ENCODE measurements at places on chromosomes 12 and 14. TPM values are rescaled to one million over a fixed set of nuclear protein-coding genes. Genes with fewer than 3 reads are reported as not detected.

BHLHE41 gene
- total RNA-seq = 0.20 TPM

PHETA1 gene
- total RNA-seq = 6.4 TPM

CDCA3 gene
- total RNA-seq = 1.3 TPM

MAP1LC3B2 gene
- 1.7 TPM for total RNA-seq

CHGA gene
- not detected for total RNA-seq

SLC16A7 gene
- 52.8 TPM for total RNA-seq

CHFR gene
- 67.6 TPM for total RNA-seq

DNA sequence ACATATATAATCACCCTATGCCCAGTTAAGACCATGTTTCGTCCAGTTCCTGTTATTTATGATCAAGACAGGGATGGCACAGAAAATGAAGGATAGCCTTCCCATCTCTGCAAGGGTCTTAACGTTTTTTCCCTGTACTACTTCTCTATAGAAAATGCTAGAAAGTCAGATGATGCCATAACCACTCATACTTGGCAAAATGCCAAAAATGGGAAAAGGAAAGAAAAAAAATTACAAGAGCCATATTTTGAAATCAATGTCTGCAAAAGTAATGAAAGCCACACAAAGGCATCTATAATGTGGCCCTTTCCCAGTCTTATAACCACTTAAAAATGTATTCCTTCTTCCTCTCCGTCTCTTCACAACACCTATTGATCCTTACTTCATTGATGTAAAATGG, 1.8 kb upstream of the MYL6B start:
- H3K27me3 ChIP-seq = no peaks in the 10 kb centered on the region
- H3K4me1 ChIP-seq = peaks cover 27% of the 10 kb centered on the region
- H3K27ac ChIP-seq = no peak overlapping the region
- DNase-seq = no peak

GRCh38 chr12:3671330-3672112, 81.4 kb downstream of the CRACR2A start:
- H3K4me3 ChIP-seq = no peak overlapping the region
- H3K27me3 ChIP-seq = no peaks in the 10 kb centered on the region
- H3K27ac ChIP-seq = no peak overlapping the region
- no peak for DNase-seq
- H3K4me1 ChIP-seq = no peaks in the 10 kb centered on the region
- H3K36me3 ChIP-seq = peaks cover 56% of the 10 kb centered on the region

- H3K4me3 ChIP-seq = no peak overlapping the region
- no peak overlapping the region for H3K27ac ChIP-seq
- no peaks in the 10 kb centered on the region for H3K27me3 ChIP-seq
- H3K4me1 ChIP-seq = peaks cover 10% of the 10 kb centered on the region
- no peaks in the 10 kb centered on the region for H3K36me3 ChIP-seq
Observed at GRCh38 chr12:66066137-66066928, 64.2 kb downstream of the LLPH start.

- H3K36me3 ChIP-seq = no peaks in the 10 kb centered on the region
- no peak overlapping the region for H3K27ac ChIP-seq
- no peak for DNase-seq
- peaks cover 40% of the 10 kb centered on the region for H3K4me1 ChIP-seq
Observed at GRCh38 chr14:76917745-76918255, 91.6 kb downstream of the LRRC74A start.

DNA sequence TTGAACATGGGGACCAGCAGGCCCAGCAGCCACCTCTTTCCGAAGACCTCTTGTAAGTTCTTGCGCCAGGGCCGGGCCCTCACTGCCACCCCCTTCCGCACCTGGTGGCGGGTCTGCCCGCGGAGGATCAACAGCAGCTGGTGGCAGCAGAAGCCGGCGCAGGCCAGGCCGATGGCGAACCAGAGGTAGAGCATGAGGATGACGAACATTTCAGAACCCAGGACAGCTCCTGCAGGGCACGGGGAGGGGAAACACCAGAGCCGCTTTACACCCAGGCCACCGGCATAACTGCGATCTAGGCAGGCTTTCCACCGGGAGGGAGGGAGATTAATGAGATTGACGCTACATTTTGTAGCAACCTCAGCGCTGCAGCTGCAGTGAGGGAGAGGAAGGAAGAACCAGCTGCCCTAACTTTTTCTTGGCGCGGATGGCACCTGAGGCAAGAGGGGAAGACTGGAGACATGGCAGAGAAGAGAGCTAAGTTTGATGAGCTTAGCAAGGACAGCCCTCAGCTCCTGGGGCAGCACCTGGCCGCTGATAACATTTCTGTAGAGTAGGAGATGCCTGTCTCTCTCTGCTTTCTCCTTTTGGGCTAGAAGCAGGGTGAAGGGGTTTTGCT, 7.8 kb downstream of the ZDHHC22 start:
- H3K27me3 ChIP-seq = peaks cover 3% of the 10 kb centered on the region
- H3K36me3 ChIP-seq = no peaks in the 10 kb centered on the region
- H3K4me3 ChIP-seq = no peak overlapping the region
- peak; percentile 48 for DNase-seq
- H3K27ac ChIP-seq = no peak overlapping the region
- no peaks in the 10 kb centered on the region for H3K4me1 ChIP-seq

GRCh38 chr14:71267691-71268090, 360.4 kb downstream of the PCNX1 start:
- DNase-seq = no peak
- no peaks in the 10 kb centered on the region for H3K27me3 ChIP-seq
- H3K36me3 ChIP-seq = no peaks in the 10 kb centered on the region
- H3K27ac ChIP-seq = no peak overlapping the region
- H3K4me3 ChIP-seq = peak overlapping the region; percentile 5
- peaks cover 8% of the 10 kb centered on the region for H3K4me1 ChIP-seq

GRCh38 chr12:95446506-95446900, 27.4 kb upstream of the METAP2 start:
- no peaks in the 10 kb centered on the region for H3K4me1 ChIP-seq
- no peak overlapping the region for H3K27ac ChIP-seq
- H3K27me3 ChIP-seq = no peaks in the 10 kb centered on the region
- DNase-seq = no peak

GRCh38 chr12:8829125-8829518, 6.7 kb downstream of the A2ML1 start:
- H3K27ac ChIP-seq = no peak overlapping the region
- no peak overlapping the region for H3K4me3 ChIP-seq
- no peaks in the 10 kb centered on the region for H3K4me1 ChIP-seq
- no peak for DNase-seq

DNA sequence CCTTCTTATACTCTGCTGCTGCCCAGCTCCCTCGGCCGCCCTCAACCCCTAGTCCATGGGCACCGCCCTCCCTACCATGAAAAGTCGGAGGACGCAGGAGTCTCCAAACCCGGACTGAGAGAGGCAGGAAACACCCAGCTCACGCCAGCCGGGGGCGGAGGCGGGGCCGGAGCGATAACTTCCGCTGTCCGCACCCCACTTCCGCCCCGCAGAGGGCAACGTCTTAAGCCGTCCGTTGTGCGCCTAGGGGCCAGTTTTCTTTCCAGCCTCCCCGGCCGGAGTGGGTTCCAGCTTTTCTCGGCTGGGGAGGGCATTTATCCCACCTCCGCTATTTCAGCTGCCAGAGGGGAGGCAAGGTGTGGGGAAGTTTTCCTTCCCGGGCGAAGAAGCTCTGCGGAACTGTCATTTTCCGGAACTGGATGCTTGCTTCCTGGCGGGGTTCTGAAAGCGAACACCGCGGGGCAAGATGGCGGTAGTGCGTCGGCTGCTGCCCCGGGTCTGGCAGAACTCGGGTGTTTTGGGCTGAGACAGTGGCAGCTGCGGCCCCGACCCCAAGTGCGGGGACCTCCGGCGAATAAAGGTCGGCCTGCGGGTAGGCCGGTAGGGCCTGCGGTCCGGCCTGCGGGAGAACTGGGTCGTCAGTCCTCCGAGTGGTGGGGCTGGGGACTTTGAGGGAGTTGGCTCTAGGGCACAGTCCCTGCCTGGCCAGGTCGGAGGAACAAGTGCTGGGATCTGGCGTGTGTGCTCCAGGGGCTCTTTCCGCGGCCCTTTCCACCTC, at the start of the genes KCTD10 and UBE3B:
KCTD10 (minus strand) TSS at position 116 of the 778 bp plus-strand sequence; CDS start at position 78, 38 bp downstream.
UBE3B (plus strand) TSS at position 450 of the 778 bp plus-strand sequence. CDS start 5,918 bp downstream, outside the sequence.
- no peaks in the 10 kb centered on the region for H3K36me3 ChIP-seq
- peak; percentile 89 for DNase-seq
- H3K4me1 ChIP-seq = peaks cover 38% of the 10 kb centered on the region
- H3K4me3 ChIP-seq = peak within 1 kb of the TSS; percentile 93
- H3K27ac ChIP-seq = peak within 1 kb of the TSS; percentile 87

DNA sequence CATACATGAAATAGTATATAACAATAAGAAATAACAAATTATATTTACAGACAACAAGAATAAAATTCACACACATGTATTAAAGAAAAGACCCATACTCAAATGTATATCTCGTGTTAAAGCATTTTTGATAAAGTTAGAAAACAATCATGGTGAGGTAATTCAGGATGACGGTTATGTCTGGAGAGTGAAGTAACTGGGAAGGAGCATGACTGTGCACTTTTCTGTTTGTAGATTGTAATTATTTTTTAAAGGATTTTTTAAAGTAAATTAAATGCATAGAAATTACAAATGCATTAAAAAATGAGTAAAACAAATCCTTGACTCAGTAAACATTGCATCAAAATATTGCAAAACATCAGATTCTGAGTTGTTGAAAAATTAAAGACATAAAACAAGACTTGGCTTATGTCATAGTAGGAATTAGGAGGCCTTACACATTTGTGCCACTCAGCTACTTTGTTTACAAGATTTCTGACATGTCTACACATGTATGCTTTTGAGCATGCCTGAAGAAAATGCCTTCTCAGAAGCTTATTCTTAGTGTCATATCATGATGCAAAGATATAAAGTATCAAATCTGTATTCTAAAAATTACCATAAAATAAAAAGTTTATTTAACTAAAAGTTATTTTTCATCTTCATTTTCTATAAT, 1325.1 kb downstream of the SLC16A7 start:
- H3K36me3 ChIP-seq = no peaks in the 10 kb centered on the region
- H3K27ac ChIP-seq = no peak overlapping the region
- no peaks in the 10 kb centered on the region for H3K4me1 ChIP-seq
- DNase-seq = no peak

- H3K4me1 ChIP-seq = no peaks in the 10 kb centered on the region
- no peak overlapping the region for H3K27ac ChIP-seq
- no peak for DNase-seq
- H3K36me3 ChIP-seq = no peaks in the 10 kb centered on the region
- H3K27me3 ChIP-seq = no peaks in the 10 kb centered on the region
- H3K4me3 ChIP-seq = no peak overlapping the region
Observed at GRCh38 chr14:93734086-93734822, 54.0 kb downstream of the PRIMA1 start.

GRCh38 chr12:24561411-24561871, 387.5 kb downstream of the BCAT1 start:
- H3K4me3 ChIP-seq = peak overlapping the region; percentile 47
- H3K27ac ChIP-seq = no peak overlapping the region
- H3K27me3 ChIP-seq = peaks cover 17% of the 10 kb centered on the region
- DNase-seq = no peak
- no peaks in the 10 kb centered on the region for H3K36me3 ChIP-seq

GRCh38 chr14:99752486-99753121, 40.6 kb upstream of the EML1 start:
- no peaks in the 10 kb centered on the region for H3K36me3 ChIP-seq
- H3K4me3 ChIP-seq = no peak overlapping the region
- peaks cover 23% of the 10 kb centered on the region for H3K27me3 ChIP-seq
- no peak for DNase-seq

GRCh38 chr12:53478865-53479264, 20.4 kb downstream of the MAP3K12 start:
- no peak overlapping the region for H3K27ac ChIP-seq
- H3K4me3 ChIP-seq = no peak overlapping the region
- peaks cover 29% of the 10 kb centered on the region for H3K4me1 ChIP-seq
- peaks cover 82% of the 10 kb centered on the region for H3K36me3 ChIP-seq

- peak overlapping the region; percentile 44 for H3K27ac ChIP-seq
- no peaks in the 10 kb centered on the region for H3K36me3 ChIP-seq
- no peaks in the 10 kb centered on the region for H3K27me3 ChIP-seq
- H3K4me1 ChIP-seq = peaks cover 55% of the 10 kb centered on the region
- peak overlapping the region; percentile 5 for H3K4me3 ChIP-seq
- DNase-seq = peak; percentile 72
Observed at GRCh38 chr12:44827832-44828438, 48.2 kb downstream of the NELL2 start.

GRCh38 chr12:115467531-115467930, 783.6 kb upstream of the TBX3 start:
- H3K27me3 ChIP-seq = no peaks in the 10 kb centered on the region
- H3K4me3 ChIP-seq = no peak overlapping the region
- no peaks in the 10 kb centered on the region for H3K4me1 ChIP-seq

- H3K27ac ChIP-seq = peak overlapping the region; percentile 22
- H3K4me3 ChIP-seq = peak overlapping the region; percentile 37
- H3K4me1 ChIP-seq = peaks cover 35% of the 10 kb centered on the region
- H3K27me3 ChIP-seq = peaks cover 4% of the 10 kb centered on the region
- DNase-seq = no peak
Observed at GRCh38 chr12:57011438-57012424, 4.6 kb downstream of the TAC3 start.

Data from CD4-positive, alpha-beta memory T cell (primary cell).